Thoracic aorta (tissue), 2 donors: ENCODE measurements at places on chromosomes 3 and 15. TPM values are rescaled to one million over a fixed set of nuclear protein-coding genes. Genes with fewer than 3 reads are reported as not detected.

CFAP91 gene
- not detected for total RNA-seq

DNA sequence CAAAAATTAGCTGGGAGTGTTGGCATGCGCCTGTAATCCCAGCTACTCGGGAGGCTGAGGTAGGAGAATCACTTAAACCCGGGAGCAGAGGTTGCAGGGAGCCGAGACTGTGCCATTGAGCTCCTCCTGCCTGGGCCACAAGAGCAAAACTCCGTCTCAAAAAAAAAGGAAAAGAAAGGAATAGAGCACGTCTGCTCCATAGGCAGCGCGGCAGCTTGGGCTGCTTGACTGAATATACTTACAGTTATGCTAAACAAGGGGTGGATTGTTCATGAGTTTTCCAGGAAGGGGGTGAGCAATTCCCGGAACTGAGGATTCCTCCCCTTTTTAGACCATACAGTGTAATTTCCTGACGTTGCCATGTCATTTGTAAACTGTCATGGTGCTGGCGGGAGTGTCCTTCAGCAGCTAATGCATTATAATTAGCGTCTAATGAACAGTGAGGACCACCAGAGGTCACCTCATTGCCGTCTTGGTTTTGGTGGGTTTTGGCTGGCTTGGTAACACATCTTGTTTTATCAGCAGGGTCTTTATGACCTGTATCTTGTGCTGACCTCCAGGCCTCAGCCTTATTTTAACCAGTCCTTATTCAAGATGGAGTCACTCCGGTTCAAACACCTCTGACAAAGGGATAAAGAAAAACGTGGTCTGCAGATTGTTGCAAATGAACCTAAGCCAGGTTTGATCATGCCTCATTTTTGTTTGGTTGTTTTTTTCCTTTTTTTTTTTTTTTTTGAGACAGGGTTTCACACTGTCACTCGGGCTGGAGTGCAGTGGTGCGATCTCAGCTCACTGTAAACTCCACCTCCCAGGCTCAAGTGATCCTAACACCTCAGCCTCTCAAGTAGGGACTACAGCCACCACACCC lies 24.9 kb upstream of the SENP5 start:
- DNase-seq: no peak
- H3K27ac ChIP-seq: no peak overlapping the region
- no peak overlapping the region for H3K4me3 ChIP-seq
- no peaks in the 10 kb centered on the region for H3K4me1 ChIP-seq

PLCH1 gene
- 0.28 TPM for total RNA-seq

DNA sequence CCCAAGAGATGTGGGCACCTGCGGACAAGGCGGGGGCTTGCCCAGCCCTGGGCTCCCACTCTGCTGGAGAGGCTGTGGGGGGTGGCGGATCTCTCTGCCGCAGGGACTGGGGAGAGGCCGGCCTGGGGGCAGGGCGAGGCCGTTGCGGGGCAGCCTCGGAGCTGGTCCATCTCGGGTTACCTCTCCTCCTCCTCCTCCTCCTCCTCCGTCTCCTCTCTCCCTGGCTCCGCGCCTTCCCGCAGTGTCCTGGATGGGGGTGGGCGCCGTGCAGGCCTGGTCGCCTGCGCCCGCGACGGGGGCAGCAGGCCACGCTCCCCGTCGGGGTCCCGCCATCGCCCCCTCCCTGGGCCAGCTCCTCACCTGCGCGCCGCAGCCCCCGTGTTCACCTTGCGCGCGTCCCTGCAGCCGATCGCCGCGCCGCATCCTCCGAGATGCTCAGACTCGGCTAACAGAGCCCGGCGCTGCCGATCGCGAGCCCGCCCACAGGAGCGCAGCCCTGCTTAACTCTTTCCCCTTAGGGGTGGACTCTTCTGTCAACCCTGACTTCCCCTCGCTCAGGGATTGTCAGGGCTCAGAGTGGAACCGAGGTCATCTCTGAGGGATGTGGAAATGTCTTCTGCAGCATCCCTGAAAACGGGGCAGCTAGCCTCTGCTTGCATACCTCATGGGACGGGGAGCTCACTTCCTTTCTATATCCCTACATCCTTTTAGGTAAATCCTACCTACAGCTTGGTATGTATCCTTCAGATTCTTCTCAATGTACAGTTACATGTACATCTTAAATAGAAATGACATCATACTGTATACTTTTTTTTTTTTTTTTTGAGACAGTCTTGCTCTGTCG lies at the start of gene PRRT3:
TSS of gene PRRT3 (minus strand) at position 447 of the 844 bp plus-strand sequence. CDS start 2,293 bp downstream, outside the sequence.
- peak within 1 kb of the TSS; percentile 80 for H3K4me3 ChIP-seq
- H3K27ac ChIP-seq: no peak within 1 kb of the TSS
- DNase-seq: no peak
- no peaks in the 10 kb centered on the region for H3K27me3 ChIP-seq
- H3K4me1 ChIP-seq: peaks cover 9% of the 10 kb centered on the region

DNA sequence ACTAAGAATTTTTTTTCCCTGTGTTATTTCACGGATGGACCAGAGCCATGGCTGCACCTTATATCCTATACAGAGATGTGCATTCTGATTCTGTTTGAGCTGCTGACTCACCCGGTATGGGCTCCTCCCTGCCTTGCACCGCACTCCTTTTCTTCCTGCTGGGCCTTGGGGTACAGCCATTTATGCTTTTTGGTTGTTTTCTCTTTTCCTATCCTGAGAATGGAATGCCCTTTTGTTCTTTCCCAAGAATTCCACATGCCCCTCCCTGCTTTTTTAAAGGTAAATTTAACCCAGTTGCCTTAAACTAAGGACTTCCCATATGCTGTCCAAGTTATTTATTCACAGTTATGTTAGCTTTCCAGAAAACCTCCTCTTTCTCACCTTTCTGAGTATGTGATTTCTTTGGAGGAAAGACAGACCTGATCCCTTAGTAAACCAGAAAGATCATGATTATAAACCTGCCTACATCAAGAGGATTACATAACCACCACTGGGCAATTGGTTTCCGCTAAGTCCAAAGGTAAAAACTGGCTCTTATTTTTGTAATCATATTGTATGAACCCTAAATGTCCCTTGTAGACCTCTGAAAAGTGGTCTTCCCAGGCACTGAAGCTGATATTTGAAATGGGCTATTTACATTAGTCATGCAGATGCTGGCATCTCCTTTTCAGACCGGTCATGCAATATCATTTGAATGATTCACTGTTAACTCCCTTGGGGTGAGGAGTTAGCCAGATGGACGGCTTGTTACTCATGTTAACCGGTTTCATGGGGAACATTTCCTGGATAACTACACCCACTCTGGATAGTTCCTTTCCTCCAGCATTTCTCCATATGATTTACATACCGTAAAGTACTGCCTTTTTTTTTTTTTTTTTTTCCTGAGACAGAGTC lies 45.5 kb downstream of the TMOD3 start:
- peak overlapping the region; percentile 76 for H3K27ac ChIP-seq
- no peaks in the 10 kb centered on the region for H3K27me3 ChIP-seq
- H3K4me1 ChIP-seq: peaks cover 14% of the 10 kb centered on the region
- peak; percentile 22 for DNase-seq
- peaks cover 9% of the 10 kb centered on the region for H3K36me3 ChIP-seq
- peak overlapping the region; percentile 2 for H3K4me3 ChIP-seq

DNA sequence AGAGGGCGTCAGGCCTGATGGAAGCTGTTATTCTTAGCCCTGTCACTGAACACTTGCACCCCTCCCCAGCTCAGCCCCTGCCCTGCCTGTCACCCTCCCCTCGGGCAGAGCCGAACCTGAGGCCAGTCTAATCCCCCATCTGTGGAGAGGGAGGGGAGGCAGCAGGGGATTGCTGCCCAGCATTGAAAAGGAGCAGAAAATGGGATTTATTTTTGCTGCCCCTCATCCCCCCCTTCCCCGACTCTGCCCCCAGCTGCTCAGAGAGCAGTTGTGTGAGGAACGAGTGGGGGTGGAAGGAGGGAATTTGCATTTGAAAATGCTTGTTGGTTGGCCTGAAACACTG lies 71.6 kb downstream of the EPHB3 start:
- no peaks in the 10 kb centered on the region for H3K27me3 ChIP-seq
- H3K36me3 ChIP-seq: no peaks in the 10 kb centered on the region
- no peak overlapping the region for H3K27ac ChIP-seq
- no peak for DNase-seq

DNA sequence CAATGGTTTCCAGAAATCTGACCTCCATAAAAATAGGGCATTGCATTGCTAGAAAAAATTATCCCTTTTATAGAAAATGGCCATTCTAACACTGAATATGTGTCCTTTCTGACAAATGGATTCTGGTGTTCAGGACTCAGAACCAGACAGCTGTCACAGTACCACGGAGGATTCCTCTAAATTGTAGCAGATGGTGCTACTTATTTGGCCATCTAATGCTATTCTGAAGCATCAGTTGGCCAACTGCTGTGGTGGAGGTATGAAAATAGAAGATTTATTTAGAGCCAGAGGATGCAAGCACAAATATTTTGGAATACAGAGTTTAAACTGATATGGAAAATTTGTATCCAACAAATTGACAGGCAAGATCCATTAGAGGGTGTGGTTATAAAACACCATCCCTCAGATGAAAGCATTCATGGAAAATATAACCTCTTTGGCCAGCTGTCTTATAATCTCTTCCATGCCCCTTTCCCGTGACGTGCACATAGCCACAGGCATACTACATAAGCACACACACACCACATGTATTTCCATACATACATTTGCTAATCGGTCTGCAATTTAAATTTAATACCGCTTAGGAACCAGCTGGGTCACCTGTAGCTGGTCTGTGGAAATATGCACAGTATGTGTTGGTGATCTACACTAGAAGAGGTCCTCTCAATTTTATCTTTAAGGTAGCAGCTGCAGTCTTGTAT lies 302.7 kb upstream of the KCNMB2 start:
- H3K36me3 ChIP-seq: no peaks in the 10 kb centered on the region
- no peak overlapping the region for H3K4me3 ChIP-seq
- H3K27ac ChIP-seq: no peak overlapping the region
- no peak for DNase-seq
- no peaks in the 10 kb centered on the region for H3K27me3 ChIP-seq
- H3K4me1 ChIP-seq: no peaks in the 10 kb centered on the region

DNA sequence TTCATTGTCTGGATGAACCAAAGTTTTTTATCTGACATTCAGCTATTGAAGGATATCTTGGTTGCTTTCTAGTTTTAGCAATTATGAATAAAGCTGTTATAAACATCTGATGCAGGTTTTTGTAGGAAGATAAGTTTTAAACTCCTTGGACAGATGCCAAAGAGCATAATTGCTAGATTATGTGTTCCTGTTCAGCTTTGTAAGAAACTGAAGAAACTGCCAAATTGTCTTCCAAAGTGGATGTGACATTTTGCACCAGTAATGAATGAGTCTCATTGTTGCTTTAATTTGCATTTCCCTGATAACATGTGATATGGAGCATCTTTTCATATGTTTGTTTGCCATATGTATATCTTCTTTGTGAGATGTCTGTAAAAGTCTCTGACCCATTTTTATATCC lies 239.9 kb upstream of the TTC14 start:
- no peaks in the 10 kb centered on the region for H3K36me3 ChIP-seq
- no peak for DNase-seq
- H3K27ac ChIP-seq: no peak overlapping the region
- no peak overlapping the region for H3K4me3 ChIP-seq

DNA sequence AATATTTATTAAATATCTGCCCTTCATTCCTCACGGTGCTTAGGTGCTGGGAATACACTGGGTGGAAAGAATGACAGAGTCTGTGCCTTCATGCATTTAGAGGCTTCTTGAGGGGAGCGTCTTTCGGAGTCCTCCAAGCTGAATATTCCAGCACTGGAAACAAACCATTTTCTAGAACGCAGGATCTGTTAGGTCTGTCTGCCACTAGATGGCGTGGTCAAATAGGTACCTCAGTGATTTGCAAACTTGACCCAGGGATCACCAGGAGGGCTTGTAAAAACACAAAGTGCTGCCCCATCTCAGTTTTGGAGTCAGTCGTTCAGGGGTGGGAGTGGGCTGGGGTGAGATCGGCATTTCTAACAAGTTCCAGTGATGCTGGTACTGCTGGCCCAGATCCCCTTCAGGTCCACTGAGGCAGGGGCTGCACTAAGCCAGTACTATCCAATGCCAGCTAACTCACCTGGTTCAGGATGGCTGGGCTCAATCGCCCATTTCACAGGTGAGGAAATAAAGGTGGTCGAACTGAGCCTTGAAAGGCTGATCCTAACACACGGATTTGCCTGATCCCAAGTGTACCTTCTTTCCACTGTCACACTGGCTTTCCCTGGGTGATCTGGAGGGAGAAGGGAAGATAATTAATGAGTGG lies 14.8 kb downstream of the ARNT2 start:
- H3K4me1 ChIP-seq: no peaks in the 10 kb centered on the region
- no peak for DNase-seq
- H3K27ac ChIP-seq: no peak overlapping the region

GRCh38 chr3:61300006-61300380 lies 48.7 kb upstream of the FHIT start:
- H3K27me3 ChIP-seq: no peaks in the 10 kb centered on the region
- H3K4me3 ChIP-seq: no peak overlapping the region
- H3K27ac ChIP-seq: no peak overlapping the region
- no peaks in the 10 kb centered on the region for H3K4me1 ChIP-seq
- no peak for DNase-seq
- no peaks in the 10 kb centered on the region for H3K36me3 ChIP-seq

GRCh38 chr3:86381247-86381646 lies 609.7 kb downstream of the VGLL3 start:
- H3K27ac ChIP-seq: no peak overlapping the region
- H3K27me3 ChIP-seq: no peaks in the 10 kb centered on the region
- H3K4me3 ChIP-seq: no peak overlapping the region
- no peaks in the 10 kb centered on the region for H3K4me1 ChIP-seq

GRCh38 chr3:37753428-37753827 lies 108.3 kb upstream of the CTDSPL start:
- H3K4me3 ChIP-seq: no peak overlapping the region
- no peaks in the 10 kb centered on the region for H3K27me3 ChIP-seq
- no peak overlapping the region for H3K27ac ChIP-seq
- no peak for DNase-seq
- H3K36me3 ChIP-seq: peaks cover 26% of the 10 kb centered on the region

- no peak overlapping the region for H3K27ac ChIP-seq
- H3K4me1 ChIP-seq: peaks cover 31% of the 10 kb centered on the region
- no peaks in the 10 kb centered on the region for H3K27me3 ChIP-seq
- H3K36me3 ChIP-seq: no peaks in the 10 kb centered on the region
Measured at GRCh38 chr3:117616227-117616626, 906.6 kb downstream of the TUSC7 start.

- no peak for DNase-seq
- no peak overlapping the region for H3K4me3 ChIP-seq
- H3K27ac ChIP-seq: no peak overlapping the region
- H3K27me3 ChIP-seq: no peaks in the 10 kb centered on the region
Measured at GRCh38 chr3:195142519-195142918, 128.4 kb downstream of the XXYLT1 start.

GNAT1 gene
- 0.54 TPM for total RNA-seq

TPM1 gene
- total RNA-seq: 927 TPM

DNA sequence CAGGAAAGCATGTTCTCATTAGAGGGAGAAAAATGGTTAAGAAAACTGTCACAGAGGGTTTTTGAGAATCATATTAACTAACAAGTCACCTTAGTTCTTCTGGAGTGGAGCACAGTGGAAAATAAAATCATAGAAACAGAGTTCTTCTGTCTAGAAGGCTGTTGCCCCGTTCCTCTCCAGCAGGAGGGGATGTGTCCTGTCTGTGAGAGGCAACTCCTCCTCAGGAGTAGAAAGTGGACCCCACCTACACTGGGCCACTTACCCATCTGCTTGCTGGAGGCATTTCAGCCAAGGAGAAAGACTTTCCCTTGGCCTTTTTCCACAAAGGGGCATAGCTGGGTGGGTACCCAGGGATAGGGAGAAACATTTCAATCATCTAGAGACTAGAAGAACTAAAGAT lies 106.6 kb downstream of the SSR3 start:
- H3K36me3 ChIP-seq: no peaks in the 10 kb centered on the region
- DNase-seq: no peak
- H3K4me3 ChIP-seq: no peak overlapping the region
- H3K27me3 ChIP-seq: no peaks in the 10 kb centered on the region
- H3K4me1 ChIP-seq: no peaks in the 10 kb centered on the region
- no peak overlapping the region for H3K27ac ChIP-seq
